Hematopoietic multipotent progenitor cell treated with erythropoietin and hydrocortisone succinate and interleukin-3 and kit ligand, for 6 days (in vitro differentiated cells): ENCODE measurements at places on chromosomes 4 and X.

DNA sequence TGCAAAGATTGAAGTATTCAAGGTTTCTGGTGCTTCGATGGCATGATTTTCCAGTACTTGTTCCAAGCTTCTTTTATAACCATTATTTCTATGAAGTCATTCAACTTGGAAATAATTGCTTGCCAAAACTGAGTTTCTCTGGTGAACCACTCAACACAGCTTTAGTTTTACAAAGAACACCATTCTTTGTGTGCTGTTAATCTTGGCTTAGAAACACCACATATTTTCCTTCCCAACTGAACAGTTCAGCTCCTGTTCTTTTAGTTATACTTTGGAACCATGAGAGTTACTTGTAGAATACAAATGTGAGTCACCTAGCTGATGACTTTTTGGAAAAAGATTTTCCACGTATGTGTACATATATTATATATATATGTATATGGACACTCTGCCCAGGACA lies 32.7 kb downstream of the TMEM47 start:
- DNase-seq, result no peak

- no peak for DNase-seq
Measured at GRCh38 chr4:90584051-90584450, 456.9 kb downstream of the CCSER1 start.

DNA sequence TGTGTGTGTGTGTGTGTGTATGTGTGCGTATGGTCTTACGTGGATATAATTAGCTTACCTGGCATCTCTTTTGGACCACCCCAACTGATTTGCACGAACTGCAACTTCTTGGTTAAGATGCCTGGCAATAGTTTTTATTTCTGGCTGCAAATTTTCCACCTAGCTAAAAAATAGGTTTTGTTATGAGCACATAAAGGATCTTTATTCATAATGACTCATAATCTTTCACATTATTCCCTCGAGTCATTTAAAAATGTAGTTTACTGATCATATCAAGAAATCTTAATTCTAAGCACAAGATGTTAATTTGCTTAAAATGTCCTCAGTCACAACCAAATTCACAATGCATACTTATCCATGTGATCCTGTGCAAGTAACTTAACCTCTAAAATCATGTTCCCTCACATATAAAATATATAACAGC lies 1.5 kb downstream of the COX18 start:
- DNase-seq, result peak; percentile 21

DNA sequence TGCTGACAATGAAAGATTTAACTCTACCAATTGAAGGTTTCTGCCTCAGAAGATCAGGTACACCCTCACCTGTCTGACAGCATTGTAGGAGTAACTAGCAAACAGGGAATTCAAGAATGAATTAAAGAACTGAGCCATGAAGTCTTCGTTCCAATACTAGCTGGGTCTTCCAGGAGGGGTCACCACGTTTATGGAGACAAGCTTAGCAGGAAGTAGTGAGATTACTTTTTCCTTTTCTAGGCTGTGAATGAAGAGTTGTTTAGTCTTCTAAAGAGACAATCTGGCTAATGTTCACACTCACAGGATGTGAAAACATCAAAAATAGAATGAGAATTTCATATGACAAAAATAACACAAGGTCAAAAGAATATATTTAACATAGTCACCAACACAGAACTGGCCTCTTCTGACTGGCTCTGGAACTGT lies 54.9 kb downstream of the REELD1 start:
- DNase-seq, result no peak

- DNase-seq, result no peak
Measured at GRCh38 chr4:80387390-80388283, 52.1 kb downstream of the CFAP299 start.

DNA sequence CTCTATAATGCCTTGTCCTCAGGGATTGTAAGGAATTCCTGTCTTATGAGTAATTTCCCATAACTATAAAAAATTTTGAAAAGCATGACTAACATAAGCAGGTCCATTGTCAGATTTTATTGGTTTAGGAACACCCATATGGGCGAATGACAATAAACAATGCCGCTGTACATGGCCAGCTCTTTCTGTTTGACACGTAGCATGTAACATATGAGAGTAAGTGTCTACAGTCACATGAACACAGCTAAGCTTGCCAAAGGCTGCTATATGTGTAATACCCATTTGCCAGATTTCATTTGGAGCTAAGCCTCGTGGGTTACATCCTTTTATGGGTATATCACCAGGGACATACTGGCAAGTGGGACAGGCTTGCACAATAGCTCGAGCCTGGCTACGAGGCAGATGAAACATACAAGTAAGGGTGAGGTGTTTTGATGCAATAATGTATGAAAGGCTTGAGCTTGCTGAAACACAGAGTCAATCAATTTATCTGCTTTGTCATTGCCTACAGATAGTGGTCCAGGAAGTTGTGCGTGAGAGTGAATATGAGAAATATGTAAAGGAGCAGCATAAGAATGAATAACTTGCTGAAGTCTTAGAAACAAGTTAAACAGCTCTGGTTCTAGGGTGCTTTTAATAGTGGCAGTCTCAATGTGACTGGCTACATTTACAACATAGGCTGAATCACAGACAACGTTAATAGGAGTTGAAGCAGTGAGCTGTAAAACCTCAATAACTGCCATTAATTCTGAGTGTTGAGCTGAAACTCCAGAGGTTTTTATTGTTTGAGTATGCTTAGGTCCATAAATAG lies 67.4 kb upstream of the UGT2B10 start:
- DNase-seq, result peak; percentile 2

DNA sequence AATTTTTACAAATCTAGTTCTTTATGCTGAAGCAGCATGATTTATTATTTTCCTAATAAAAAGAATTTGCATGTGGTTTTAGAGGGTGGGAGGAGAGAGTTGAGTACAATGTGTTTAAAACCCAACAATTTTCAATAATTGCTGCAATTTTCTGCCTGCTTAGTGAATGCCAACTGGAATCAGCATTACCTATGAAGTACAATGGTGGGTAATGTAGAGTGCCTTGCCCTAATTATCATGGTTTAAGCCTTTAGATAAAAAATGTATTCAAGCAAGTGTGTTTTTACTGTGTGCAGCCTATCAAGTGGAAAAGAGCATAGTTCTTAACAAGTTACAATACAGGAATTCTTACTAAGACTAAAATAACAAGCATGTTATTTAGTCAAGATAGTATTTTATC lies 77.9 kb upstream of the ANKRD50 start:
- DNase-seq, result no peak

GRCh38 chr4:111602848-111603247 lies 542.4 kb upstream of the FAM241A start:
- DNase-seq, result no peak
